ENCODE measurements at places on chromosomes 13 and 19.

- DNase-seq = no peak
Observed at GRCh38 chr19:6837525-6837924, 49.9 kb upstream of the ADGRE1 start.

DNA sequence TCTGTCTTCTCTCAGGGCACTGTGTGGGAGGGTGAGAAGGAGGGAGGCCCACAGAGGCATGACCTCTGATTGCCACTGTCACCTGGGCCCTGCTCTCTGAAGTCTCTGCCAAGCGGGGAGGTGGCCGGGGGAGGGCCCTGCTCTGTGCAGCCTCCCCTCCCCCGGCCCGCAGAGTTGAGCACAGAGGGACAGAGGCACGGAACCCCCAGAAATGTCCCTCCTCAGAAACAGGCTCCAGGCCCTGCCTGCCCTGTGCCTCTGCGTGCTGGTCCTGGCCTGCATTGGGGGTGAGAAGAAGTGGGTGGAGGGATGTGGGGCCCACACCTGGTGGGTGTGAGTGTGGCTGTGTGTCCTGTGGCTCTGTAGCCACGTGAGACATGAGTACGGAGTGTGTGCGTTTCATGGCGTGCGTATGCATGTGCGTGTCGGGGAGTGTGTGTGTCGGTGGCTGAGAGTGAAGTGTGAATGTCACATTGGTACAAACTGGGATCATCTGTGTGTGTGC, at the start of gene APOC4:
Gene APOC4 (plus strand): TSS at position 171 of the 505 bp plus-strand sequence. CDS start 41 bp downstream, at position 212.
- no peak for DNase-seq

DNA sequence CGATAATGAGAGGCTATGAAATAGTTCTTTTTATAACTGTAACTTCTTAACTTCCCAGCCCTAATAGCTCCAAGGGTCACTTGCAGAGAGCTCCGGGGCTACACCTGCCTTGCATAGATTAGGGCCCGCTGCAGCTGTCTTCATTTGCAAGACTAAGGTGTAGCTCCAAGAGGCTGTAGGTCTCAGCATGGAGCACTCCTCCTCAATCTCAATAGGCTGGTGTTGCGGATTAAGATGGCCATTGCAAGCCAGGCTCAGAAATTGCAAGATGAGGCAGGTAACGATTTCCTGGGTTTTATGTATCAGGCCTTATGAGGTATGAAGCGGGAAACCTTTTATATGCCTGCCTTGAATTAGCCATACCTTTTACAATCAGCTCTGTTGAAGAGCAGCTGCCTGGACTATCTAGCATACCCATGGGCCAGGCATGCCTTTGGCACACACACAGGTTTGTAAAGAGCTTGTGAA, 185.7 kb downstream of the TM9SF2 start:
- no peak for DNase-seq

- no peak for DNase-seq
Observed at GRCh38 chr13:100608906-100609305, 20.3 kb upstream of the GGACT start.

DNA sequence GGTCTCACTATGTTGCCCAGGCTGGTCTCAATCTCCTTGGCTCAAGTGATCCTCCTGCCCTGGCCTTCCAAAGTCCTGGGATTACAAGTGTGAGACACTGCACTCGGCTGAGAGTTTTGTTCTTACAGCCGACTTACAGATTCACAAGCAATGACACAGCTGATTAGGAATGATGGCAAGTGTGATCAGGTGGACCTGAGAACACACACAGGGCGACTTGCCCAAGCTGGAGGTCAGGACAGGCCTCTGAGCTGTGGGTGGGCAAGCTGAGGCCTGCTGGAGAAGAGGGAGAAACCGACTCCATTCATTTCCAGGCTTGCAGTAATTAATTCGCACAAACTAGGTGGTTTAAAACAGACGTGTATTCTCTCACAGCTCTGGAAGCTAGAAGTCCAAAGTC, 8.1 kb upstream of the ATG4D start:
- DNase-seq = no peak

Data from globus pallidus (tissue), 1 donor.